ENCODE measurements at places on chromosomes 7 and 10. TPM values are rescaled to one million over a fixed set of nuclear protein-coding genes. Genes with fewer than 3 reads are reported as not detected.

MMD2 gene
- not detected for total RNA-seq

HGF gene
- 0.82 TPM for total RNA-seq

COL26A1 gene
- not detected for total RNA-seq

AEBP1 gene
- 27.3 TPM for total RNA-seq

CPA5 gene
- not detected for total RNA-seq

ACADSB gene
- total RNA-seq, result 4.0 TPM

GIMAP5 gene
- 150 TPM for total RNA-seq

AKR1C8 gene
- total RNA-seq, result 0.16 TPM

FOXI2 gene
- not detected for total RNA-seq

ADARB2 gene
- not detected for total RNA-seq

SLK gene
- 50.3 TPM for total RNA-seq
